ENCODE measurements at places on chromosomes 7 and 10. TPM values are rescaled to one million over a fixed set of nuclear protein-coding genes. Genes with fewer than 3 reads are reported as not detected.

CPN1 gene
- not detected for total RNA-seq

MYOZ1 gene
- total RNA-seq, result not detected

DNAH11 gene
- total RNA-seq, result 0.32 TPM

LDB3 gene
- total RNA-seq, result 0.72 TPM

BMI1 gene
- 28.6 TPM for total RNA-seq

PLXDC2 gene
- total RNA-seq, result 12.5 TPM

UNC5B gene
- total RNA-seq, result 18.5 TPM

ADAM12 gene
- 0.64 TPM for total RNA-seq

TMEM273 gene
- total RNA-seq, result 3.4 TPM

CALHM1 gene
- total RNA-seq, result not detected

HECTD2 gene
- total RNA-seq, result 2.5 TPM

DLX5 gene
- not detected for total RNA-seq
